ENCODE measurements at places on chromosomes 6 and 20.
A peak's percentile ranks its signal among the peaks of the same experiment; 100 is the strongest.

DNA sequence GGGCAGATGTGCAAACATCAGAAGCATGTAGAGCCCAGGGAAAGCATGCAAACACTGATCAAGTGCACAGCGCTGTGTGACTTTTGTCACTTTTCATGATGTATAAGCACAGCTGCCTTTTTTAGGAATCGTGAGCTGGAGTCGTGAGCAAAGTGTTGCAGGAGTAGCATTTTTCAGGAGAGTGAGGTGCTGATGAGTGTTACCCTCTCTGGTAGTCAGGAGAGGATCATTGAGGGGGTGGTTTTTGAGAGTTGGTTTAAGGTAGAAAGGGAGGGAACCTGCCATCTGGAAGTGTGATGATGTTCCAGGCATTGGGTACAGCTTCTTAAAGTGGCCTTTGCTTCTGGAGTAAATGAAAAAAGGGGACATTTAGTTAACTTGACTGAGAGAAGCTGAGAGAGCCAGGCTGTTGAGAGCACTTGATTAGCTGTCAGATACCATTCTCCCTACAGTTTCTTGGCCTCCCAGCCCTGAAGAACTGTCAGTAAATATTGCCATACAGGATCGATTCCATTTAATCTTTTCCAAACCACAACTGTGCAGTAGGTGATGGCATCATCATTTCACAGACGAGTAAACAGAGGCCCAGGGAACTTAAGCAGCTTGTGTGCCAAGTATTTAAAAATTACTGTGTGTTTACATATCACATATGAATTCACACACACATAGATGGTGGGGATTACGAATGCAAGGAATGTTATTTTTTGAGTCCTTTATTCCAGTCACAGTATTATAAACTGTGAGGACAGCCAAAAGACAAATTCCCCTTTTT, 28.9 kb downstream of the TPD52L1 start:
- no peak for DNase-seq

DNA sequence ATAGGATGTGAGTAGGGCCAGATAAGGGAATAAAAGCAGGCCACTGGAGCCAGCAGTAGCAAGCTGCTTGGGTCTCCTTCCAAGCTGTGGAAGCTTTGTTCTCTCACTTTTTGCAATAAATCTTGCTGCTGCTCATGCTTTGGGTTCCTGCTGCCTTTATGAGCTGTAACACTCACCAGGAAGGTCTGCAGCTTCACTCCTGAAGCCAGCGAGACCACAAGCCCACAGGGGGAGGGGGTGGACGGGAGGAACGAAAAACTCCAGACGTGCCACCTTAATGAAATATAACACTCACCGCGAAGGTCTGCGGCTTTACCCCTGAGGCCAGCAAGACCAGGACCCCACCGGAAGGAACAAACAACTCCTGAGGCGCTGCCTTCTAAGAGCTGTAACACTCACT, 1324.4 kb upstream of the EYS start:
- no peak for DNase-seq

DNA sequence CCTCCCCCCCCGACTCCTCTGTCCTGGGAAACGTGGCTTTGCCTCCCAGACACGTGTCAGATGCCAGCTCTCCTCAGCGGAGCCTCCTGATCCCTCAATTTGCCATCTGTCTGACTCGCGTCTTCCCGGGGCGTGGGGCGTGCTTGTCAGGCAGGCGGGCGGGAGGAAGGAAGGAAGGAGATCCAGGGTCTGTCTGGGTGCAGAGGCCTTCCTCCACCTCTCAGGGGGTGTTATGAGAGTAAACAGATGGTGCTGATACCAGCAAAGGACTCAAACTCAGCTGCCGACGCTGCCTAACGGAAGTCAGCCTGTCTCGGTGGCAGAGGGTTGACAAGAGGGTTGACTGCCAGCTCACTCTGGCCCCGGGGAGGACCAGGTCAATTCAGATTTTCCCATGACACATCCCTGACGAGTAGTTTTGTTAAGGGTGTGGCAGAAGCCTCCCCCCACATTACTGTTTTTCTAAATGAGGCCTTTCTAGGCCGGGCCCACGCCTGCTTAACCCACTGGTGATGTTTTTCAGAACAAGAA, 17.0 kb downstream of the UQCC2 start:
- DNase-seq: peak; percentile 71

DNA sequence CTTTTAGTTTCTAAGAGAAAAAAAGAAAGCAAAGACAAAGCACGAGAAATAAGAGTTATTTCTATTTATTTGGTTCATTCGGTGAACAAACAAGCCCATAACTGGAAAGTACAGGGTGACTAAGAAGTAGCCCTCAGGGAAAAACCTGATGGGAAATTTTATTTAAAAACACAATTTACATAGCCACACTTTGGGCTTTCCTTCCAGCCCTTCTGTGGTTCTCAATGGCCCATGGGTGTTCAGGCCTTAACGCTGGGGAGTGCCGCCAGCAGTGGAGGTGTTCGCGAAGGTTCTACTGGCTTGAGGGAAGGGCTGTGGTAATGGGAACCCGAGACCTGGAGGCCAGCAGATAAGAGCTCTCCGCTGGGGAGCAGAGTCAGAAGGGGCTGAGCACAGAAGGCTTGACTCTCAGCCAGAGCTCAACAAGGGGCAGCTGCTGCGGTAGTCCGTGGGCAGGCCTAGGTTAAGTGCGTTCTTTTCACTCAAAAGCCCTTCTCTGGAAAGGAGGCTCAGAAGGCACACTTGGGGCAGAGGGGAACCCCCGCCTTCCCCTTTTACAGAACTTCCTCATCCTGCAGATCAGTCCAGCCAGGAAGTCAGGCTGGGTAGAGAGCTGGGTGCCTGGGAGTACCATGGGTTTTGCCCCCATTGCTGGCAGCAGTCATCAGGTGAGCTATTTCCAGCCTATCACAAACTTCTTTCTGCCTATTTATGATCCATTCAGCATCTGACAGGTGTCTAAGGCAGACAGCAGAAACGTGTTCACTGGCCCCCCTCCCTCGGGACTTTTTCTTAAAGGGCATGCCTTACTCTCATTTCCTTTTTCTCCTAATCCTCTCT, 8.8 kb upstream of the CD83 start:
- DNase-seq: no peak
